ENCODE measurements at places on chromosomes 4 and X.
A peak's percentile ranks its signal among the peaks of the same experiment; 100 is the strongest.

DNA sequence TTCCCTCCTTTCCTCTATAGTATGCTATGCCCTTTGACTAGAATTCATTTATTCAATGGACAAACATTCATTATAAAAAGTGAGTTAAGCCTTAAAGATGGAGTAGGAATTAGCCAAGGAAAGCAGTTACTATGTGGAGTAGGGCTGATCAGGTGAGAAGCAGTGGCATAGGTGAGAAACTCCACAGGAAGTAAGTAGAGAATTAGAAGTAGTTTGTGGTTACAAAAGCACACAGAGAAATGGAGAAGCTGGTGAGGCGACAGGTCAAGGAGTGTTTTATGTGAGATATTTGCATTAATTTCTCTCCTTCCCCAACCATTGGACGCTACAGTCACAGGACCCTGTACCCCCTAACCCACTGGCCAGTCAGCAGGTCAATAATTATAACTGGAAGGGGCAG, 30.6 kb downstream of the SETD7 start:
- no peak for DNase-seq

DNA sequence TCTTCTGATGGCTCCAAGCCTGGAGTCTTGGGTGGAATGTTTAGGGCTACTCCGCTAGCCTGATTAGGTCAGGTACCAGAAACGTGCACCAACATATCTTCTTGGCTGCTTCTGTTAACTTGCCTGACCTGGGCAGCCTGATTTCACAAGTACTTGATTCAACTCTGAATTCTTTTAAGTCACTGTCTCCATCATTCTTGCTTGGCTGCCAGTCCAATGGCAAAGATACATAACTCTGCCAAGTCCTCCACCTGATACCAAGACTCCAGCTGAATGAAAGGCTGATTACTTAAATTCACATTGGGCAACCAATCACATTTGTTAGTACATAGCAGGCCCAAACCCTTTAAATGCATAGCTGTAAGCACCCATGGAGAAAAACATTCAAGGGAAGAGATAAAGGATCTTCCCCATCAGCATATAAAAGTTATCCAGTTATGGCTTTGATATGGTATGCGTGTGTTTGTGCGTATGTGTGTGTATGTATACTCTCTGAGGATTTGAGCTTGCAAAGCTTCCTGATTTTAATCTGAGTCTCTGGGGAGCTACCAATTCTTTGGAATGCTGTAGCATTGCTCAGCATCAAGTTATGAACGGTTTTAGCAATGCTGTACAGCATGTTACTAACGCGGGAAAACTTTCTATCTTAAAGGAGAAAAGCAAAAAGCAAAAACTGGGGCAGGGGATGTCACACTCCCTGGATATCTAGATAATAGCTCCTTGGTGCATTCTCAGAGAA, 917.2 kb downstream of the DMD start:
- DNase-seq = no peak

DNA sequence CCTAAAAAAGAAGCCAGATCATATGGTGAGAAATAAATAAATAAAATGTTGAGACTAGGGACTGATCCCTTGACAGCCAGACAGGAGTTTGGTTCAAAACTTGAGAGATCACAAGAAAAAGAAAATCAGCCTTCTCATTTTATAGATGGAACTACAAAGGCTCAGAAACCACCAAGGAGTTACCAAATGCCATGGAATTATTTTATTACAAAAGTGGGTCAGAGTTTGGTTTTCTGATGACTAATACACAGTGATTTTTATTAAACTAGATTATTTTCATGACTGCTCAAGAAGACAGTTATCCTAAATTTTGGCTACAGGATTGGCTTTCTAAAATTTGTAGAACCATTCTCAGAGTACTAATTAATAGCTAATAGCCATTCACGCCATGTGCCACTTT, 6.2 kb downstream of the CXCL1 start:
- DNase-seq = no peak

DNA sequence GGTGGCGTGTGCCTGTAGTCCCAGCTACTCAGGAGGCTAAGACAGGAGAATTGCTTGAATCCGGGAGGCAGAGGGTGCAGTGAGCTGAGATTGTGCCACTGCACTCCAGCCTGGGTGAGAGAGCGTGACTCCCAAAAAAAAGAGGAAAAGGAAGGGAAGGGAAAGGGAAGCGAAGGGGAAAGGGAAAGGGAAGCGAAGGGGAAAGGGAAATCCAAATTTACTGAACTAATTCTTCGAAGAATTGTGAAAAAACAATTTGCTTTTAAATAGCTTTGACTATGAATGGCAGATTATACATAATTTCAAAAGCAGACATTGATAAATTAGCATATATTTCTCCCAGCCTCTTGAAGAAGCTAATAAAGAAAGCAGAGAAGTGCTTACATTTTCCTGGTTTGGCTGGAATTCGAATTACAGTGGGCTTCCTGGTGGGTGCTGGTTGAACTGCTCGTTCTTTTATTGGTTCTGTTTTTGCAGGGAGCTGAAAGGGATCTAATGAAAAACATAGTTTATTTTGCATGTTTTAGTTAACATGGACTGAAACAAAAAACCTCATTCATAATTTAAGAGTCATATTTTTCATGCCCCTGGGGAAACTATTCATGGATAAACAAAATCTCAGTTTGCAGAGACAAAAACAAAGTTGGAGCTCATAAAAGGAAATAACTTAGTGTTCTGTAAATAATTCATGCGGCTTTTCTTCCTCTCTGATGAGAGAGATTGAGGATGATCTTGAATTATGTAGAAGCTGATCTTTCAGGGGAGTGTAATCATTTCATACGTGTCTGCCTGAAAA, 66.0 kb downstream of the RPS3A start:
- DNase-seq = no peak

DNA sequence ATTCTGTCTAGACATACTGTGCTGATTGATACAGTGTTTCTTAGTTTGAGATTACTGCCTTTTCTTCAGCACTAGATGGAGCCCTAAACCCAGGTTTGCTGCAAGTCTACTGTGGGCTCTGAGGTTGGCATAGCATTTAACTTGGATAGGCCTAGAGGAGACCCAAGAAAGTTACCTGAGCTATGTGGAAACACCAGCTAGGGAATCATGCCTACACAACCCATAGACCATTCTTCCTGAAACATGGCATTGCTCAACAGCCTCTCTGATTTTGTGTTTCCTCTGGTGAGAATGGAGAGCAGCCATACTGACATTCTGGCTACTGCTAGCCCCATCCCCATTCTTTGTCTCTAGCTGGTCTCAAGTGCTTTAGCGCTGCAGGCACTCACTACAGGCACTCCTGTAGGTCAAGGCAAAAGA, 287.7 kb upstream of the PCDH18 start:
- DNase-seq = peak; percentile 10

GRCh38 chr4:16256343-16256742, 30.1 kb upstream of the TAPT1 start:
- DNase-seq = no peak

DNA sequence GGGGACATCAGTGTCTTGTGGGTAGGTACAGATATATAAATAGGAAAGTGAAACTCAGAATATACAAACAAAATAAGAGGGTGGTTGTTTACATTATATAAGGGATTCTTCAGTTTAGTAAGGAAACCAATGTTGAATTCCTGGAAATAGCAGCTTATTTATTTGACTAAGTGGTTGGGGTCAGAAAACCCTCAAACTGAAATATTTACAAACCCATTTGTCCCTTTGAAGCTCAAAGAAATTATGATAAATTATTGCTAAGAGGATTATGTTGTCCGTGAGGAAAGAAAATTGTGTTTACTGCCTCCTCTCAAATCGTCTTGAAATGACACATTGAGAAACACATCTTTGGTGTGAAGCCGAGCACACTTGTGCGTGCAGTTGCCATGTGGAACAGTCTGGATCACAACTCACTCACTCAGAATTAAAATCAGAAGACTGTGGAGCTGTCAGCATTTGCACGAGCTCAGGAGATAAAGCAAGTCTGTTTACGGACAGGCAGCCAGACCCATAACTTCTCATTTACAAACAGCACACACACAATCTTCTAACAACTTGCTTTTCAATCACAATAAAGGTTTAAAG, 46.8 kb upstream of the SETD7 start:
- DNase-seq = no peak

DNA sequence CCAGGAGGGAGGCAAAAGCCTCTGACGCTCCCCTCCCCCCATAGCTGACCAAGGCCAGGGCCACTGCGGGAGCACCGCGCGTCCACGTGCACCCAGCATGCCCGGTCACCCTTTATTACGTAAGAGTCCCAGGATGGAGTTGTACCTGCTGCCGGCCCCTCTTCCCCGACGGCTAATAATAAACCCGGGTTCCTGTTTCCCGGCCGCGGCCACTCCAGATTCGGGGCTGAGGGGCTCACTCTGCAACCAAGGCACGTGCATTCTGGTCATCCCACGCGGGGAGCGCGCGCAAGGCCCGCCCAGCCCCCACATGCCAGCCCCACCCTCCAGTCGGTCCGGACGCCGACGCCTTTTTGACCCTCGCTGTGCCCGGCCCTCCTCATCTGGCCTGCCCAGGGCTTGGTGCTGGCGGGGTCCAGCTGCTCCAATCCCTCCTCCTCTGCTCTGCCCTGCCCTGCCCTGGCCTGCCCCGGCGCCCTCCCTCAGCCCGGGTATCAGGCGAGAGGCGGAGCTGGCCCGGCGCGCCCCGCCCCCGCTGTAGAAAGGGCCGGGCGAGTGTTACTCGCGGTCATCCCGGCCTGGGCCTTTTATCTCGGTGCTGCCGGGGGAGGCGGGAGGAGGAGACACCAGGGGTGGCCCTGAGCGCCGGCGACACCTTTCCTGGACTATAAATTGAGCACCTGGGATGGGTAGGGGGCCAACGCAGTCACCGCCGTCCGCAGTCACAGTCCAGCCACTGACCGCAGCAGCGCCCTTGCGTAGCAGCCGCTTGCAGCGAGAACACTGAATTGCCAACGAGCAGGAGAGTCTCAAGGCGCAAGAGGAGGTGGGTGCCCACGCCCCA, 2.6 kb downstream of the MID1IP1 start:
- DNase-seq = peak; percentile 83

Data from GM13976 (cell line).